Lower leg skin (tissue), 4 donors: ENCODE measurements at places on chromosomes 1 and 21.

DNA sequence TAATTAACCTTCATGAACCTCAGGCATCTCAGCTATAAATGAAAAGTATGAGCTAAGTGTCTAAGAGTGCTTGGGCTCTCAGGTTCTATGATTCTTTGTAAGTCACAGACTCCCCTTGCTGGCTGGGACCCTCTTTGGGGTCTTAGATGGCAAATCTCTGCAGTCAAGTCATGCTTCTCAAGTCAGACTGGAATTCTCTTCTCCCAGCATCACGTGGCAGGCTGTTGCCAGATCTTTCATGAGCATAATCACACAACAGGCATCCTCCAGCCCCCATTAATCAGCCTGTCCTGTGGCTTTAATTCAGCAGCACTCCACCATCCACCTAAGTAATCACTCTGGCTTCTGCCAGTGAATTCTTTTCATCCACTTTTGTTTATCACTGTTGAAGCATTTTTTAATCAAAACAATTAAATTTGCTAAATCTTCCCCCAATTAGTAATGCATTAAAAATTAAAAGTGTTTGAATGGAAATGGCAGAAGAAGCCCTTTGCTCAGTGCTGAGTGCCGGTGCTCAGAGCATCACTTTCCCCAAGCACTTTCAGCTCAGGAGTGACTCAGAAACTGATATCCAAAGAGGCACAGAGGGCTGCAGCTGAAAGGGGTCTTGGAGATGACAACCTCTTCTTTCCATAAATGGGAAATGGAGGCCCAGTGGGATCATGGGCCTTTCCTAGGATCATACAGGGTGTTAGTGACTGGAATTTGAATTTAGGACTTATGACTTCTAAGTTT is 50.2 kb downstream of the C8A start:
- DNase-seq: no peak

DNA sequence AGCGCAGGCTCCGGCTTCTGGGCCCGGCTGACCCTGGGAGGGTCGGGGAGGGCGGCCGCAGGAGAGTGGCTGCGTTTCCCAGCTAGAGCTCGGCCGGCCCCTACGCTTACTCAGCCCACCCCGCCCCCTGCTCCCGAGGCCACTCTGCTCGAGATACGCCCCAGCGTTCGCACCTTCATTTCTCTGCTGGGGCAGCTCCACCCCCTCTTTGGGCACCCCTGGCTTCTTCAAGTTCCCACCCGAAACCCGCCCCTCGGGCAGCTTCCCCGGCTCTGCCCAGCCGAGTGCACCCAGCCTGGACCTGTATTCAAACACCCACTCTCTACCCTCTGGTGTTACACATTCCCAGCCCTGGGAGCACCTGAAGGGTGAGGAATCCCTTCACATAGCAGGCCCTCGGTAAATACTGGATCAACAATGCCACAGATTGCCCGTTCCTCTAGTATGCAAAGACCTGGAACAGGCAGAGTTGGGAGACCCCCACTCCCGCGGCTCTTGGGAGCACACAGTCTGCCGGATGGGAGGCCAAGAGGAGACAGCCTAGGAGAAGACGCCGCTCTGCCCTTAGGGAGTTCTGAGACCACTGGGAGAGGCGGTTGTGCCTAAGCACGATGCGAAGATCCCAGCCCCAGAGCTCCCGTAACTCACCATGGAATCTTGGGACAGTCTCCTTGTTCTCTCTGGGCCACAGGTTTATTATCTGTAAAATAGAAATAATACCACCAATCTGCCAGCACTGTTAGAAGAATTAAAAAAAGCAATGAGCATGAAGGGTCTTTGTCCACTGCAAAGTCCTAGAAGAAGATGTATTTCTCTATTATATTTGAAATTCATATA is 566 bp upstream of the PAQR7 start:
- peak; percentile 91 for DNase-seq

- no peak for DNase-seq
These were observed 50.7 kb downstream of the GALNT2 start for GRCh38 chr1:230117694-230118093.

DNA sequence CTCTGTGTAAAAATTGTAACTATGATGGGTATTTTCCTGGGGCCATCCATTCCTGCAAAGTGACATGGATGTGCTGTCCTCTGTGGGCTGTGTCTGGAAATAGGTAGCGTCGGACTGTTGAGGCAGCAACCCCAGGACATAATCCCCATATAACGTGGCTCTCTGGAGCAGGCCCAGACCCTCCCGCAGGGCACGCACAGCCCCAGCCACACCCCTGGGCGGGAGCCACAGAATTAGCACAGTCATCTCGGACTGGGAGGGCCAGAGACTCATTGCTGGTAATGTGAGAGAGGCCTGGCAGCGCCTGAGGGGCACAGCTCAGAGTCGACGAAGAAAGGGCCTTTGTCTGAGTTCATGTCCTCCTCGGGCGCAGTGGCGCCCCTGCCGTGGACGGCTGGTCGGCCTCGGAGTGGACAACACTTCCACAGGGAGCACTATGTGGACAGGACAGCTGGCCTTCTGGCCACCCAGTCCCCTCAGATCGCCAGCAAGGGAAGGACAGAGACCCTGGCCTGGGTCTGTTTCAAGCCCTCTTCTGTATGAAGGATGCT is 20.1 kb downstream of the SIM2 start:
- no peak for DNase-seq

GRCh38 chr1:10189659-10190058 is 20.7 kb upstream of the KIF1B start:
- DNase-seq: no peak

DNA sequence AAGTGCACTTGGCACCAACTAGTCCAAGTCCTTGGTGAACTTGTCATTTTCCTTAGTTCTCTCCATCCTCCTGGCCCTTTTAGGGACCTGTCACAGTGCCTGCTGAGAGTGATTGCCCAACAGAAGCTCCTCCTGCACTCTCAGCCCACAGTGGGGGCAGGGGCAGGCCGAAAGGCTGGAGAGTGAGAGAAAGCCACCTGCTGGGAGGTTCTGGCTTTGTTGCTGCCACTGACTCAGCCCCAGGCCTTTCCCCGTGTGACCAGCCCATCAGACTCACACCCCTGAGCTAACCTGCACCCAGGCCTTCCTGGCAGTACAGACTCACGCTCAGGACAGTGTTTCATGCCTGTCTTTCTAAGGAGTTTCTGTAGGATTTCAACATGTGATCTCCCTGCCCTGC is 17.1 kb upstream of the PROK1 start:
- peak; percentile 31 for DNase-seq

GRCh38 chr1:217333939-217334338 is 297.0 kb downstream of the GPATCH2 start:
- no peak for DNase-seq

- DNase-seq: no peak
These were observed 20.8 kb downstream of the GNAT2 start for GRCh38 chr1:109598655-109599054.

DNA sequence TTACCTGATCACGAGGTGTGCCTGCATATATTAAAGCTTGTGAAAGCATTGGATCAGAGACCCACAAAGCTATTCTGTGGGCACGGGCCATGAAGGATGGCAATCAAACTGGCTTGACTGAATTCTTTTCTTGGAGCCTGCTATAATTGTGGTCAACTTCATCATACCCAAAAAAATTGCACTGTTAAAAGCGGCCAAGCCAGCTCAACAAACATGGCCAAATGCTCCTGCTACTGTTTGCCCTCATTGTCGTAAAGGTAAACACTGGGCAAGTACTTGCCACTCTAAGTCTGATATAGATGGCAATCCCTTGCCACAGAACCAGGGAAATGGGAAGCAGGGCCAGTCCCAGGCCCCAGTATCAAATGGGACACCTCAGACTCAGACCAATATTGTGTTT is 6.6 kb upstream of the GSTM5 start:
- DNase-seq: no peak

DNA sequence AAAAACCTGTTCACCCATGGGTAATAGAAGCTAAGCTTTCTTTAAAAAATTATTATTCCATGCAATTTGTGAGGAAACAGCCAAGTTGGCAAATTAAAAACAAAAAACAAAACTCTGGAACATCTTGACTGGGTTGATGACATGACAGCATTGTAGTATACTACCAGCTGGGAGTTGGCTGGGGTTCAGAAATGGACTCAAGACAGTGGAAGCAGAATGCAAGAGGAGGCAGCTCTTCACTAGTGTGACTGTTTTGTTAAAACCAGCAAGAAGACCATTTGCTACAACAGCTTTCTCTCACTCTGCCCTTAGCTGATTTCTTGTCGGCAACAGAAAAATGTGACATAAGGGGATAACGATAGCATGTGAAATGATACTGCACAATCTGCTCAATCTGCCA is 1298.9 kb upstream of the ADGRL4 start:
- DNase-seq: no peak

DNA sequence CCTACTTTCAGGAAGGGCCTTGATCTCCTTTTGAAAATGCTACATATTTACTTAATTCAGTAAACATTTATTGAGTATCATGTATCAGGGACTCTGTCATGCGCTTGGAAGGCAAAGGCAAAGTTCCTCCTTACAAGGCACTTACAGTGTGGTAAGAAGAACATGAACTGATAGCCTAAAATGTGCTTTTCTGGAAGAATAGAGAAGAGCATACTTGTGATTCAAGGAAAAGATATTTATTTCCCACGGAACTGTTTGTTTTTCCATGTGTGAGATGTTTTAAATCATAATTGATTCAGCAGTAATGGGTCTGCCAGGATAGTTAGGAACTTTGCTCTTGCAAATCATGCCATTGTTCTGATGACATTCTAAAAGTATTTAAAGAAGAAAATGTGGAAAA is 110.1 kb upstream of the ZNHIT6 start:
- no peak for DNase-seq

DNA sequence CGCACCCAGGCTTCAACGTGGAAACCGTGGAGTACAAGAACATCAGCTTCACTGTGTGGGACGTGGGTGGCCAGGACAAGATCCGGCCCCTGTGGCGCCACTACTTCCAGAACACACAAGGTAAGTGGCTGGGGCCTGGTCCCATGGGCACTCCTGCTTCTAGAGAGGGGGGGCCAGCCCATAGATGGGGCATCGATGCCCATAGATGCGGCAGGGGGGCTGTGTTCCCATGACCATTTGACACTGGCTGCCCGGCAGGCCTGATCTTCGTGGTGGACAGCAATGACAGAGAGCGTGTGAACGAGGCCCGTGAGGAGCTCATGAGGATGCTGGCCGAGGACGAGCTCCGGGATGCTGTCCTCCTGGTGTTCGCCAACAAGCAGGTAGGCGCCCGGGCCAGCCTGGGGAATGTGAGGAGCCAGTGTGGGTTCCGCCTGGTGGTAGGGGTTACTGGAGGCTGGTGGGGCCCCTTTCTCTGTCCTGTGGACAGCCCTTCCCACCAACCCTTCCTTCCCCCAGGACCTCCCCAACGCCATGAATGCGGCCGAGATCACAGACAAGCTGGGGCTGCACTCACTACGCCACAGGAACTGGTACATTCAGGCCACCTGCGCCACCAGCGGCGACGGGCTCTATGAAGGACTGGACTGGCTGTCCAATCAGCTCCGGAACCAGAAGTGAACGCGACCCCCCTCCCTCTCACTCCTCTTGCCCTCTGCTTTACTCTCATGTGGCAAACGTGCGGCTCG is 5.6 kb downstream of the C1orf35 start:
- peak; percentile 87 for DNase-seq

DNA sequence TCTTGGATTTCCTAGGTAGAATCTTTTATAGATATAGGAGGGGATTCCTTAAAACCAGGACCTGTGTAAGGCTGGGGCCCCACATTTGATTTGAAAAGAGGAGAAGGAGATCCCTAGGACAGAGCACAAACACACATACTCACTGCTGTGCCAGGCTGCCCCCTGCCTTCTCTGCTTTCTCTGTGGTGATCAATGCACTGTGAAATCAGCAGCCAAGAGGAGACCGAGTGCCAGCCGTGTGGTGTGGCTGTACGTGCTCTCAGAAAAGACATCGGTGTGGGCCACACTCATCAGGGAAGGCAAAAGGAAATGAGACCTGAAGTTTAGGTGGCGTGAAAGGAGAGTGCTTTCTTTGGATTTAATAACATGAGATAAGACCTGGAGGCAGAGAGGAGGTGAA is 194.2 kb downstream of the ZSCAN20 start:
- no peak for DNase-seq

GRCh38 chr1:222736470-222736869 is 532 bp upstream of the FAM177B start:
- DNase-seq: no peak

- no peak for DNase-seq
These were observed 126.2 kb downstream of the GRIK3 start for GRCh38 chr1:36908096-36908495.

- no peak for DNase-seq
These were observed 6.7 kb downstream of the PM20D1 start for GRCh38 chr1:205843036-205843859.

DNA sequence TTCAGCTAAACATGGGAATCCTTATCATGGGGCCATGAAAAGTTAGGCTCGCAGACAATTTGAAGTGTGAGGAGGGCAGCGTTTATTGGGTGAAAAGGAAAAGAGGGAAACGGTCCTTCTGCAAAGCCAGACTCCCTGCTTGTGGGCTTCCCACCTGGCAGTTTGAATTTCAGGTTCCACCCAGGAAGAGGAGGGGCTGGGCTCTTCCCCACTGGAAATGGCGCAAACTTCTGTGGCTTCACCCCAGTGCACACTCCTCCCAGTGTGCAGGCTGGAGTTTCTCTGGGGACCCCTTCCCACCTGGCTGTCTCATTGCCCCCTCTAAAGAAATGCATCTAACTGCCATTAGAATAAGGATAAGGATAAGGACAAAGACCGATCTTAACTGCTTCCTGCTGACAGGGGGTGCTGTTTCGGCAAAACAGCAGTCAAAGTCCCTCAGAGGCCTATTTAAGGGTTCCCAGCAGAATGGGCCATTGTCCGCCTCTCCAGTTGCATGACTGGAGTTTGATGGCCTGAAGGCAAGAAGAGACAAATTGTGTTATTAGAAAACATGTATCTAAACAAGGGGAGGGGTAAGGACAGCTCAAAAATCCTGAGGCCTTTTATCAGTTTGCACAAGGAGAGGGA is 20.4 kb downstream of the AIM2 start:
- DNase-seq: no peak

DNA sequence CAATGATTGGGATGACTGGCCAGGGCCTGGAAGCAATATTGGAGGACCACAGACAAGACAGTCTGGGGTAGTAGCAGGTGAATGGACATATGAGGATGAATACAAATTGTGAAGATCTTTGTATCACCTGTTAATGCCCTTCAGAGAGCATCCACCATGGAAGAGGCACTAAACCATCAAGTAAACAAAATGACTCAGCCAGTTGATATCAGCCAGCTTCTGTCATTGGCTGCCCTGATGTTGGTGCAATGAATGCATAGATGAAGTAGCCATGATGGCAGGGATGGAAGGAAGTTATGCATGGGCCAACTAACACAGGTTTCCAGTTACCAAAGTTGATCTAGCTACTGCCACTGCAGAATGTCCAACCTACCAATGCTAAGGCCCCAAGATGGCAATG is 16.1 kb upstream of the ERI3 start:
- no peak for DNase-seq
